ENCODE measurements at places on chromosomes 13 and 19.

DNA sequence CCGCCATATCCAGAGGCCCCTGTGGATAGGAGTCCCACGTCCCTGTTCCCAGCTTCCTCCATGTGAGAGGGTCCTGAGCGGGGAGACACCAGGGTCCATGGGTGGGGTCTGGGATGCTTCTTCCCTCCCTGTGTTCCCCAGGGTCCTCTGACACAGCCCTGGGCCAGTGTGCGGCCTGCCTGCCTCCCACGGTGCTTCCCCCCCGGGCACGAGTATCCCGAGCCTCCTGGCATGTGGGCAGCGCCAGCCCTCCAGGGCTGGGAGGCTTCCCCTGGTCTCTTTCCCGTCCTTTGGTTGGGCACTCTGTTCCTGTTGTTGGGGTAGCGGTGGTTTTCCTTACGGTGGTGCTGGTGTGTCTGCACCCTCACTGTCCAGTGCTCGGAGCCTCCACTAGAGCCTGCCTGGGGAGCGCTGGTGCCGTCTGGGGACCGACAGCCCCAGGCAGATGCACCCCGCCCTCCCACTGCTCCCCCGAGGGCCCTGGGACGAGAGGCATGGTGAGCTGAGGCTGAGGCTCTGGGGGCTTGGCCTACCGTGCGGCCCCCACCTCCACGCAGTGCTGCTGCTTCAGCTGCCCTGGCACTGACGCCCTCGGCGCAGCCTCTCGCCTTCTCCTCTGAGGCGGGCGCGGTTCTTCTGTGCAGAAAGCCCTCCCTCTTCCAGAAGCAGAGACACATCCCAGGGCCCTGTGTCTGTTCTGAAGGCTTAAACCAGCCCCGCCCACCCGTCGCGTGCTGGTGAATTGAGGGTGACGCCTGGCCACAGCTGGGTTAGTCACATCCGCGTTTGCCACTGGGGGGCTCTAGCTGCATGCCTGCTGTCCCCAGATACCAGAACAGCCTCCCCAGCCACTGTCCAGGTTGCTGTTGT lies 27.9 kb downstream of the PLEKHJ1 start:
- DNase-seq: peak; percentile 19

GRCh38 chr19:43780706-43781525 lies at the start of gene KCNN4:
KCNN4 (minus strand) TSS chr19:43780973; CDS start chr19:43780861, 112 bp downstream.
- no peak for DNase-seq

DNA sequence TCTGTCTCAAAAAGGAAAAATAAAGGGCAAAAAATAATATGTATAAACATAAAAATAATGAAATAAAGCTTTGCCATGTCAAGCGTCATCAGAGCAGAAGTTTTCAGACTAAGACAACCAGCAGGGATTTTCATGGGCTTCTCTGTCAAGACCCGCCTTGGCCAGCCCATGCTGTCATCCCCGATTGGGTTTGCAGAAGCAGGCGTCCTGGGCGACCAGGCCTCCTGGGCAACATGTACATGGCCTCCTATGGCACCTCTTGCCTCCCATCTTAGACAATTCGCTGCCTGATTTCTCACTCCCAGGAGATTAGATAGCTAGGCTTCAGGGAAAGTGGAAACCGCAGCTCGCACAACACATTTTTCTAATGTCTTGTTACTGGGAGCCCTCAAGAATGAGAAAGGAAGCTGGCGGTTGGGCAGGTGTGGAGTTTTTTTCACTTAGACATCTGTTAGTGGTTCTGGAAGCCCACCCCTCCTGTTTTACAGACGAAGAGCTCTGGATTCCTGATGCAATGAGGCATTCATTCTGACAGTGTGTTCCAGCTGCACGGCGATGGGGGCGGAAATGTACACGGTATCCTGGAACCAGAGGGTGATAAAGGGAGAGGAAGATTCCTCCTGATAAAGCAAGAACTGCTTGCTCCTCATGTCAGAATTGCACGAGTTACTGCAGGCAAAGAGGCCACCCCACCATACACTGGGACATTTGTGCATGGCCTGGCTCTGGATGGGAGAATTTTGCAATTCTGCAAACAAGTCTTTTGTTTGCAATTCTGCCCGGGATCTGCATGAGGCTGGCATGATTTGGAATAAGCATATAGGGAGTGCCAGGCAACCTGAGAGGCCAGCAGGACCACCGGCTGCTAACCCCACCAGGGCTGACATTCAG lies 47.4 kb upstream of the KATNAL1 start:
- no peak for DNase-seq

GRCh38 chr13:30370916-30371521 lies 51.3 kb upstream of the UBE2L5 start:
- no peak for DNase-seq

GRCh38 chr13:113816254-113816929 lies 47.5 kb downstream of the GAS6 start:
- no peak for DNase-seq

- DNase-seq: no peak
These were observed 43.4 kb upstream of the MEDAG start for GRCh38 chr13:30862707-30863106.

DNA sequence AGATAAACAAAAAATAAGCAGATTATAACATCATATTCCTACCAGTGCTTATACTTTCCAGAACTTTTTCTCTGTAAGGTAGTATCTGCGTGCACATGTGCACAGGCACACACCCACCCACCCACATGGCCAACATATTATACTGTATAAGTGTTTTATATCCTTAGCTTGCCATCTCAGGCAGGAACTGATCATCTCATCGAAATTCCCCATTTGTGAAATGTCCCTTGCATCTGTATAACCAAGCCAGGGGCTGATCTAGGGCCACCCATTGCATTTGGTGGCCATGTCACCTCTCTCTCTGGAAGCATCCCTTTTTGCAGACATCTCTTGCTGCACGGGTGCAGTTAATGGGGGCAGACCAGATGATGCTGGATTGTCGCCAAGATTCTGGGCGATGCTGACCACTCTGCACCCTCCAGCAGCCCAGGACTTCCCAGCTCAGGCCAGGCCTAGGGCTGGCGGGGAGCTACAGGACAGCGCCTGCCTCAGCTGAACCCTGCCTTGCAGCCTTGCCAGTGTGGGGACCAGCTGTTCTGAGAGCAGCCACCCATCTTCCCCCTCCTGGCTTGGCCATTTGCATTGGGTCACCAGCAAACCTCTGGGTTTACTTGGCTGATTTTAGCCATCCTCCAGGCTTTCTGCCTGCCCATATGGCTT lies 95.9 kb downstream of the SLC7A1 start:
- no peak for DNase-seq

GRCh38 chr19:49921871-49922795 lies 6.9 kb upstream of the ATF5 start:
- no peak for DNase-seq

GRCh38 chr13:63901630-63902029 lies 2486.0 kb upstream of the PCDH20 start:
- no peak for DNase-seq

DNA sequence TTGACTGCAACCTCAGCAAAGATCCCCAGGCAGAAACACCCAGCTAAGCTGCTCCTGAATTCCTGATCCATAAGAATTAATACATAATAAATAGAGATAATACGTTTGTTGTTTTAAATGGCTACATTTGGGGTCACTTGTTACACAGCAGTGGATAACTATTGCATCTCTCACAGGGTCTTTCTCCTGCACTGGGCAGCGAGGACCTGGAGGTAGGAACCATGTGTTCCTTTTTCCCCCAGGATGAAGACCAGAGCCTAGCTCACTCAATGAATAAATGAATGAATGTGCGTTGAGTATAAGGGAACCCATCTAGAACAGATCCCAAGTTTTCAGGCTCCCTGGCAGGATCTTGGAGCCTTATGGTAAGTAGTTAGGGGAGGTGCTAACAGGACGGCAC lies 30.7 kb downstream of the F2RL3 start:
- no peak for DNase-seq

DNA sequence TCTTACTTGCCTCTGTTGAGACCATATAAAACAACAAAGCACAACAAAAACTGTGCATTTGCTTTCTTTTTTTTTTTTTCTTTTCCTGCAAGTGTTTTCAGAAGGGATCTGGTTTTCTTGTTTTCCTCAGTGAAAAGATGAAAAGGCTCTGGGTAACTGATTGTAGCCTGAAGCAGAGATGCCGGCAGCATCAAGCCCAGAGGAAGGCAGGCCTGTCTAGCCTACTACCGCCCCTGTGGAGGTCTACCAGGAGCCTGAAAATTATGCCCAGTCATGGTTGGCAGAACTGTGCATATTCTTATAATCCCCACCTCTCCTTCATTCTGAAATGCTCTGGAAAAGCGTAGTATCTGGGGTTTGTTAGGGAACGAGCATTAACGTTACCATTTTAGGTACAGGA lies 32.6 kb upstream of the MEDAG start:
- DNase-seq: no peak

DNA sequence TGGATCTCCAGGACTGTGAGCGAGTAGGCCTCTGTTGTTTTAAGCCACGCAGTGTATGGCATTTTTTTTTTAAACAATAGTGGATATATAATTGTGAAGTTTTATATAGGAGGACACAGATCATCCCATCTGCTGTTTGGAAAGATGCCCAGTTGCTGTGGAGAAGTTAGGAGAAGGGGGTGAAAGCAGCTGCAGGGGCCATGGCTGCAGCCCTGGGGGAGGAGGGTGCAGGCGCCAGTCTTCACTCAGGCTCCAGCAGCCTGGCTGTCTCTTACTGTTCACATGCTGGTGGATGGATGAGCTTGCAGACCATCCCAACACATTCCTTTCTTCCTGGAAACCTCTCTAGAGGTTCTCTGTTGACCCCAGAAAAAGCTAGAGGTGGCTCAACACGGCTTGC lies 242.3 kb downstream of the TEX29 start:
- no peak for DNase-seq

- DNase-seq: no peak
These were observed 45.3 kb downstream of the CERS4 start for GRCh38 chr19:8254286-8255001.

DNA sequence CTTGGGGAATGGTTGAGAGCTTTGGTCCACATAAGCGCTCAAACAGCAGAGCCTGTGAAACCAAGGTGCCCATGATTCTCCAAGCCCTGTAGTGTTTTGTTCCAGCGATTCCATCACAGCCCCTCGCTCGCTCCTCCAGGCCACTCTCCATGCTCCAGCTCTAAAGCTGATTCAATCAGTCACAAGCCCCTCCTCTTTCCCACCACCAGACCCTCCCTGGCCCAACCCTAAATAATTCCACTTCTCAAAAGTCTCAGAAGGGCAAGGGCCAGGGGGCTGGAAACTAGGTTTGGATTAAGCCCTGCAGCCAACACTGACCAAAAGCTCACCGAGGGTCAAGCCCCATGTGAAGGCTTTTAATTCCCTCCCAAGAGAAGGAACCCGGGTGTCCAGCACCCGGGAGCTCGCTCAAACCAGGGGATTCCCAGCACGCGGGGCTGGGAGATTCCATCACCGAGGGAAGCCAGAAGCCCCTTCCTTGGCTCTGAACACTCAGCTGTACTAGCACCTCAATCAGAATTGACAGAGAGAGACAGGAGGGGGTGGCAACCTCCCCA lies 1.5 kb downstream of the ZNF296 start:
- DNase-seq: no peak

DNA sequence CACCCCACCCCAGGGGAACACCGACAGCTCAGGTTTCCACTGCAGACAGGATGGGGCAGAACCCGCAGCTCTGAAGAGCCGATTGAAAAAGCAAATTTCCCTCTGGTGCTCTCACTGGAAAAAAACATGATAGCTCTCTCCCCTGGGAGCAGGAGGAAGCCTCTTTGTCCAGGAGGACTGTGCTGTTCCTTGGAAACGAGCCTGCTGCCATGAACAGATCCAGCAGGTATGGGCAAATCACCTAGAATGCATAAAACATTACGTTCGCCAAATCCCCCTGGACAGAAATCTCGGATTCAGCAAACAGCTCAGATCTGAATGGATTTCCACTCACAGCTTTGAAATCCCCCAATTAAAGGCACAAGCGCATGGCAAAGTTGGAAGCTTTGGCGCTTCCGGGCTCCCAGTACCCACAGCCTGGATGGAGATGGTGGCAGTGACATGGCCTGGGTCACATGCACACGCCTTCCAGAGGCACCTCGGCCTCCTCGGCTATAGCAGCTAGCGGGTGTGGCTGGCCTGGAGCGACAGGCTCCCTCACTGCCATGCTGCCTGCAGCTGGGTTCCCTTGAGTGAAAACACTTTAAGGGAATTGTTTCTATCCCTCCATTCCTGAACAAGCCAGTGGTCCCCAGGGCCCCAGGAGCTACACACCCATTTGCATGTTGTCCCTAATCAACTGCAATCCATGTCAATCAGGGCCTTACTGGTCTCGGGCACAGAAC lies 59.1 kb downstream of the CEBPG start:
- DNase-seq: no peak

- no peak for DNase-seq
These were observed 603 bp upstream of the ZNF132 start for GRCh38 chr19:58440556-58440955.

GRCh38 chr13:91127995-91128394 lies 219.5 kb upstream of the MIR17HG start:
- no peak for DNase-seq

GRCh38 chr13:74794147-74794546 lies 659.9 kb upstream of the KLF12 start:
- DNase-seq: peak; percentile 46

DNA sequence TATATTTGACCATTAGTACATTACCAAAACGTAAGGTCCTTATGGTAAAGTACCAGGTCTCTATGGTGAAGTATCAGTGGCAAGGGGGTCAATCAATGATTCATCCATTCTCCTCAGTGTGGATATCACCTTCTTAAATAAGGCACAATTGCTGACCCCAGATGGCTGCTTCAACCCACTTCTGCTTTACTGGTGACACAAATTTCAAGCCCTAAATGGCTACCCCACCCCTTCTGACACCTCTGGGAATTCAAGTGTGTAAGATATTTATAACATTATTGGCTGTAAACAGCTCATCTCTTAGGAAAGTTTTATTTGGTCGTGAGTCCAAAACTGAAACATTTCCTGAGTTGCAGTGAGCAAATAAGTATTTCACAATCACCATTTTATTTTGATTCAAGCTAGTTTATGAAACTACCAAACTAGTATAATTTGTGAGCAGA lies 7.9 kb upstream of the WBP4 start:
- no peak for DNase-seq

DNA sequence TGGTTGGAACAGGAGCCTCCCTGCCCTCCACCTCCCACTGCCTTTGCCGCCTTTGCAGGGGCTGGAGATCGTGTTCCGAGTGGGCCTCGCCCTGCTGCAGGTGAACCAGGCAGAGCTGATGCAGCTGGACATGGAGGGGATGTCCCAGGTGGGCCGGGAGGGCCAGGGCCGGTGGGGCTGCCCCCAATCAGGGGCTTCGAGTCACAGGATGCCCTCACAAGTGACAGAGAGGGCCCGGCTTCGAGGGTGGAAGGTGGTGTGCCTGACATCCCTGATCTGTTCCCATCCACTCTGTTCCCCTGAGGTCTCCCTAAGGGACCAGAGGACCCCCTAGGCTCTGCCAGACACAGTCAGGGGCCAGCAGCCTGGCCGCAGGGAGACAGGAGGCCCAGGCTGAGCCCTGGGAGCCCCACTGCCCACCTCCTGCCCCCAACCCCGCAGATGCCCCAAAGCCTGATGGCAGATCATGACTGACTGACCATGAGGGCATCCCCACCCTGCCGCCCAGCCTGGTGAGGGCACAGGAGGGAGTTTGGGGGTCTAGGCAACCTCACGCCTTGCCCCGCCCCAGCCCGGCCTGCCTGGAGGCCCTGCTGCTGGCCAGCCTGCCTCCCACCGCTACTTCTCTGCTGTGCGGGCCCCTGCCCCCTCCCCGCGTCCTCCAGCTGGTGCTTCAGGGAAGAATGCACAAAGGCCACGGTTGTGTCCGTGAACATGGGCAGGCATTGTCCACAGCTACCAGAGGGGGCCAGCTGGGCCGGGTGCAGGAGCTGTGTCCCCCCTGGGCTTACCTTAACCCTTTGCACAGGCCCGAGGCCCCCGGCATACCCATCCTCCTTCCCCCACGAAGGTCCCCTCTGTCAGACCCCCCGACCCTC lies 21.8 kb downstream of the EVI5L start:
- no peak for DNase-seq
